ENCODE measurements at places on chromosomes 1 and 21. TPM values are rescaled to one million over a fixed set of nuclear protein-coding genes. Genes with fewer than 3 reads are reported as not detected.

Gene CDA
- not detected for total RNA-seq

Gene OR2L13
- total RNA-seq, result not detected

Gene CAPZB
- 127 TPM for total RNA-seq

Gene NUP210L
- 0.18 TPM for total RNA-seq

Gene OR2T12
- not detected for total RNA-seq

Gene CD48
- total RNA-seq, result not detected

Gene ORC1
- 2.2 TPM for total RNA-seq

Gene OVAAL
- total RNA-seq, result 1.1 TPM

- no peak for DNase-seq
Observed at GRCh38 chr1:6491081-6491449, 402 bp downstream of the PLEKHG5 start.

- DNase-seq, result no peak
Observed at GRCh38 chr1:36889478-36890226, 144.7 kb downstream of the GRIK3 start.

- DNase-seq, result peak; percentile 29
Observed at GRCh38 chr1:181036107-181036836, 2.5 kb downstream of the MR1 start.

DNA sequence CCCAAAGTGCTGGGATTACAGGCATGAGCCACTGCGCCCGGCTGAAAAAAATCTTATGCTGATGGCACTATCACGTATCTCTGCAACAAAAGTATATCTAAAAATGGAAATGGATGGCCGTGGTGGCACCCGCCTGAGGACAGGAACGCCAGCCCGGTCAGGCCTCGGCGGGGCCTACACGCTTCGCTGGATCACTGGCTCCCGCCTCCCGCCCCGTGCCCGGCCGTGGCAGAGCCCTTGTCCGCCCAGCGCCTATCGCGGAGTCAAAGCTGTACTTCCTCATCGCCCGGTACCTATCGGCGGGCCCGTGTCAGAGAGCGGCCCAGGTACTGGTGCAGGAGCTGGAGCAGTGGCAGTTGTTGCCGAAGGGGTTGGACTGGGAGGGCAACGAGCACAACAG lies 28.8 kb upstream of the PDPN start:
- DNase-seq, result no peak

DNA sequence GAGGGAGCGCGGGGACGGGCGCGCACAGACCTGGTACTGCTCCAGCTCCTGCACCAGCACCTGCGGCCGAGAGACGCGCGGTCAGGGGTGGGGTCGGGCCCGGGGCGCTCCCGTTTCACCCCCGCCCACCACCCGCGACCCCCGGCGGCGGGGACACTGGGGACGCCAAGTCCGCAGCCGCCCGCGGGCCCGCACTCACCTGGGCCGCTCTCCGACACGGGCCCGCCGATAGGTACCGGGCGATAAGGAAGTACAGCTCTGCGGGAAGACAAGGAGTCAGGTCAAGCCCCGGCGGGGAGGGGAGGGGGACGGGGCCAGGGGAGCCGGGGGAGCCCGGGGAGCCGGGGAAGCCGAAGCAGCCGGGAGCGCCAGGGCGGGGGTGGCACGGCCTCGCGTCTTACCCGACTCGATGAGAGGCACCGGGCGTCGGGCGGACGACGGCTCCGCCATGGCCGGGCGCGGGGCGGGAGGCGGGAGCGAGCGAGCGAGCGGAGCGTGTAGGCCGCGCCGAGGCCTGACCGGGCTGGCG lies 326 bp downstream of the BRWD1 start:
- peak; percentile 36 for DNase-seq

DNA sequence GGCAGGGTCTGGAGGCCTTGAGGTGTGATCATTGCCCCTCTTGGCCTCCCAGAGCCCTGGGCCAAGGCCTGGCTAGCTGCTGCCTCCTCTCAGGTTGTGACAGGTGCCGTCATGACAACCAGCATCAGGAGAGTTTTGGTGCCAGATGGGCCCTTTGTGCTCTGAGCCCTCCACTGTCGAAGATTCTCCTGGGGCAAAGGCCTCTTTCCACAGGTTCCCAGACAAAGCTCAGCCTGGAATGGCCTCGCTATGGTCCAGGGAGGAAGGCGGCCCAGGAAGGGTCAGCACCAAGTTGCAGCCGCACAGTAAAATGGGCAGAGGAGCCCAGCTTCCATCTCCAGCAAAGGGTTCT lies 78.4 kb downstream of the ALPL start:
- DNase-seq, result no peak

DNA sequence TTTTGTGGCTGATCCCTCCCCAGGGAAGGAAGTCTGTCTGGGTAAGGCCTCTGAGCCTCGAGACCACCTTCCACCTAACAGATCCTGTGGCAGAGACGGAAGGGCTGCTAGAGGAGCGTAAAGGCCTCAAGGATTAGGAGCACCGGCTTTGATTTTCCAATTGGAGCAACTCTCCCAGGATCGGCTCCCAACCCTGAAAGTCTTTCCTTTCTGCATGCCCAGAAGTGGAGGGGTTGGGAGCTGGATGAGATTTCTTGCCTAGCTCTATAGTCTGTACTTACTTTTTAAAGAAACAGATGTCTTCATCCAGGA lies 41.4 kb downstream of the ELK4 start:
- no peak for DNase-seq

- no peak for DNase-seq
Observed at GRCh38 chr1:94001397-94002045, 92.3 kb upstream of the GCLM start.

GRCh38 chr1:17926906-17927305 lies 171.8 kb downstream of the ACTL8 start:
- DNase-seq, result no peak

- peak; percentile 16 for DNase-seq
Observed at GRCh38 chr1:232978815-232979214, 28.4 kb downstream of the NTPCR start.

DNA sequence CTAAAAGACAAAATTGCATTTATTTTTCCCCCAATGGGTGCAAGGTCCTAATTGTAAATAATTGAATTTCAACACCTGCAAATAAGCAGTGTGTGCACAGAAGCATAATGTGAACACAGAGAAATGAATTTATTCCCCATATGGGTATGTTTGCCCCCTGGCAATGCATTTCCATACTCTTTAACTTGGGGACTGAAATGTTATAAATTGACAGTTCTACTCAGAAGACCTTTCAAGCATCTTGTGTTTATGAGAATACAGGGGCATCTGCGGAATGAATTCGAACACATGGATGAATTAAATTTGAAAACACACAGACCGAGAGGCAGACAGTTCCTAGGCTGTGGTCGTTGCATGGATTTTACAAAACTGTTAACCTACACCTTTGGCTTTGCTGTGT lies 3.5 kb downstream of the PBX1 start:
- no peak for DNase-seq

- DNase-seq, result no peak
Observed at GRCh38 chr1:188224263-188224662, 1395.5 kb downstream of the PLA2G4A start.

DNA sequence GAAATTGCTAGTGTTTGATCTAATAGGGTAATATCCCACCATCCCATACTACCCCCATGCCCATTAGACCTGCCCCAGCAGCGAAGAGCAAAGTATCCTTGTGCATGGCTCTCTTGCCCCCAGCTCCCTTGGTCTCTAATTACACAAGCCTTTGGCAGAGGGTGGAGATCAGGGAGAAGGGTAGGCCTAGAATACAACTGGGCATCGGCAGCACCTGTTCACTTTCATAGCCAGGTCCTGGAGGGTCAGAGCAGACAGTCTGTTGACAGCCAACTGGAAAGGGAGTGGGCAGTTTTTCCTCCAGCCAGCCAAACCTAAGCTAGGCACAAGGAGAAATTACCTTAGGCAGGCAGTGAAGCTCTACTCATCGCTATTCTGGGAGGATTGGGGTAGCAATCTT lies 2.7 kb upstream of the PIGC start:
- no peak for DNase-seq

GRCh38 chr21:17388226-17388625 lies 124.6 kb upstream of the CXADR start:
- DNase-seq, result no peak
